Purkinje cell (primary cell): ENCODE measurements at places on chromosomes 6 and 20. TPM values are rescaled to one million over a fixed set of nuclear protein-coding genes. Genes with fewer than 3 reads are reported as not detected.

The HSPA1B gene
- 0.20 and 1.7 TPM in 2 replicates for polyA plus RNA-seq

The SERINC3 gene
- polyA plus RNA-seq: 271 and 279 TPM in 2 replicates

The RAET1E gene
- 0.34 TPM in 1 of 2 replicates, not detected in the other for polyA plus RNA-seq

The FAM217A gene
- not detected in 2 replicates for polyA plus RNA-seq

The FHL5 gene
- polyA plus RNA-seq: 2.1 and 3.8 TPM in 2 replicates

The MMP24 gene
- polyA plus RNA-seq: 0.22 and 0.46 TPM in 2 replicates

The FERMT1 gene
- polyA plus RNA-seq: 0.31 TPM in 1 of 2 replicates, not detected in the other

The OR2J3 gene
- not detected in 2 replicates for polyA plus RNA-seq

The CFAP206 gene
- polyA plus RNA-seq: 3.8 and 5.3 TPM in 2 replicates

The SUMO4 gene
- 2.7 TPM in 1 of 2 replicates, not detected in the other for polyA plus RNA-seq

The ZFP57 gene
- polyA plus RNA-seq: 0.20 TPM in 1 of 2 replicates, not detected in the other

The MUCL3 gene
- not detected in 2 replicates for polyA plus RNA-seq

The HSPA1L gene
- 0.76 and 1.6 TPM in 2 replicates for polyA plus RNA-seq

The DYNLRB1 gene
- 618 and 780 TPM in 2 replicates for polyA plus RNA-seq

The CLVS2 gene
- 13.4 and 16.6 TPM in 2 replicates for polyA plus RNA-seq

The SMAP1 gene
- 39.3 and 44.6 TPM in 2 replicates for polyA plus RNA-seq

The HTR1E gene
- polyA plus RNA-seq: 0.58 TPM in 1 of 2 replicates, not detected in the other

The ZC3H12D gene
- polyA plus RNA-seq: not detected in 2 replicates

The LPA gene
- not detected in 2 replicates for polyA plus RNA-seq

The TRIM38 gene
- 0.22 TPM in 1 of 2 replicates, not detected in the other for polyA plus RNA-seq

The GATA5 gene
- polyA plus RNA-seq: not detected in 2 replicates

The PTCHD4 gene
- 36.3 and 38.7 TPM in 2 replicates for polyA plus RNA-seq

The BANF2 gene
- 13.3 and 21.1 TPM in 2 replicates for polyA plus RNA-seq

The CTAGE9 gene
- polyA plus RNA-seq: not detected in 2 replicates

The RUNX2 gene
- polyA plus RNA-seq: 1.8 and 2.2 TPM in 2 replicates

The TAGAP gene
- polyA plus RNA-seq: 0.39 TPM in 1 of 2 replicates, not detected in the other

The GPSM3 gene
- polyA plus RNA-seq: not detected in 2 replicates

The ABHD16A gene
- polyA plus RNA-seq: 67.3 and 71.0 TPM in 2 replicates

The L3MBTL3 gene
- 0.48 and 1.2 TPM in 2 replicates for polyA plus RNA-seq

The GPX5 gene
- not detected in 2 replicates for polyA plus RNA-seq

The CAP2 gene
- 157 and 233 TPM in 2 replicates for polyA plus RNA-seq

The SCGN gene
- polyA plus RNA-seq: not detected in 2 replicates

The LTB gene
- polyA plus RNA-seq: not detected in 2 replicates

The ADGRF4 gene
- not detected in 2 replicates for polyA plus RNA-seq

The LAMA5 gene
- 0.39 and 0.79 TPM in 2 replicates for polyA plus RNA-seq

The RIPPLY2 gene
- polyA plus RNA-seq: 45.2 and 54.9 TPM in 2 replicates

The POFUT1 gene
- polyA plus RNA-seq: 1.7 and 2.1 TPM in 2 replicates

The TBC1D32 gene
- polyA plus RNA-seq: 33.3 and 37.9 TPM in 2 replicates

The PRPF6 gene
- polyA plus RNA-seq: 11.7 and 17.3 TPM in 2 replicates

The PTK6 gene
- polyA plus RNA-seq: not detected in 2 replicates

The NOTCH4 gene
- polyA plus RNA-seq: 1.3 and 2.2 TPM in 2 replicates

The TREM1 gene
- polyA plus RNA-seq: not detected in 2 replicates

The ESR1 gene
- polyA plus RNA-seq: 0.64 and 0.95 TPM in 2 replicates

The MARCKS gene
- polyA plus RNA-seq: 111 and 129 TPM in 2 replicates

The MOG gene
- polyA plus RNA-seq: 1.7 and 2.1 TPM in 2 replicates
